Activated naive CD4-positive, alpha-beta T cell (primary cell): ENCODE measurements at places on chromosomes 3 and 15.

- no peak for DNase-seq
Measured at GRCh38 chr15:92877416-92877815, 22.7 kb upstream of the CHD2 start.

DNA sequence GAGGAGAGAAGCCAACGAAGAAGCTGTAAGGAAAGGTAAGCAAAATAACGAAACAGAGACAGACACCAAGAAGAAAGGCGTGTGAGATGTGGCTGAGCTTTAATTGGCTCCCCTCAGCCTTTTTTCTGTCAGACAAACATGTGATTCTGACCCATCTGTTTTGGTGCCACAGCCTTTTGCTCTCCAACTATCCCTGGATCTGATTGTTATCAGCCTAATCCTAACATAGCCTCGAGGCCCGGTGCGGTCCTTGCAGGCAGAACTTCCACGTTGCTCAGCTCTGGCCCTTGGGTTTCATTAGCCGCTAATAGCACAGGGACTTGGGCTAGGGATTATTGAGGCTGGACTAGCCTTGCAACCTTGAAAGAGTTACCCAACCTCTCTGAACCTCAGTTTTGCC, 57.9 kb upstream of the CACNA2D3 start:
- no peak for DNase-seq

GRCh38 chr15:63015618-63016017, 26.9 kb upstream of the TPM1 start:
- no peak for DNase-seq

- DNase-seq: no peak
Measured at GRCh38 chr3:170528726-170529125, 57.1 kb downstream of the SLC7A14 start.

- DNase-seq: no peak
Measured at GRCh38 chr3:151638555-151639417, 94.9 kb upstream of the AADACL2 start.

- DNase-seq: no peak
Measured at GRCh38 chr3:126087552-126088175, 3.7 kb upstream of the SLC41A3 start.

- DNase-seq: no peak
Measured at GRCh38 chr15:34358367-34358766, 8.6 kb downstream of the LPCAT4 start.

- no peak for DNase-seq
Measured at GRCh38 chr3:106485217-106485616, 616.4 kb upstream of the CBLB start.

DNA sequence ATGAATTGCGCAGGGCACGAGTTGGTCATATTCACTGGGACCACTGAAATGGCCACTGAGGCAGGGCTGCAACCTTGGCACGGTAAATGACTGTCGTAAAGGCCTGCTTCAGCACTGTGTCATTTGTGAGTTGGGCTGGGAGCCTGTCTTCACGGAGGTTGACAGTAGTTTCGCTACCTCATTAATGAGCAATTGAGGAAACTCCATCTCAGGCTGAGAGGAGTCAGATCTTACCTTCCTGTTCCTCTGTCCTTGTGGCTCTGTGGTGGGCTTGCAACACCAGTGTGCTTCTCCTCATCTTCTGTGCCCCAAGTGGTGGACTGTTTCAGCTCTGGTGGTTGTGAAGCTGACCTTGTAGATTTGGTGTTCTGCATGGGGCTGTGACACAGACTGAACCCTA, 80.1 kb upstream of the EIF1B start:
- DNase-seq: no peak

GRCh38 chr3:171604370-171604769, 144.2 kb upstream of the TNIK start:
- no peak for DNase-seq

GRCh38 chr3:73449774-73450173, 175.0 kb downstream of the PDZRN3 start:
- DNase-seq: no peak

- no peak for DNase-seq
Measured at GRCh38 chr3:7285505-7285904, 424.6 kb downstream of the GRM7 start.
